PC-9 (cell line): ENCODE measurements at places on chromosomes 12 and 14.

- no peak for DNase-seq
Observed at GRCh38 chr12:82963956-82964355, 277.2 kb downstream of the TMTC2 start.

DNA sequence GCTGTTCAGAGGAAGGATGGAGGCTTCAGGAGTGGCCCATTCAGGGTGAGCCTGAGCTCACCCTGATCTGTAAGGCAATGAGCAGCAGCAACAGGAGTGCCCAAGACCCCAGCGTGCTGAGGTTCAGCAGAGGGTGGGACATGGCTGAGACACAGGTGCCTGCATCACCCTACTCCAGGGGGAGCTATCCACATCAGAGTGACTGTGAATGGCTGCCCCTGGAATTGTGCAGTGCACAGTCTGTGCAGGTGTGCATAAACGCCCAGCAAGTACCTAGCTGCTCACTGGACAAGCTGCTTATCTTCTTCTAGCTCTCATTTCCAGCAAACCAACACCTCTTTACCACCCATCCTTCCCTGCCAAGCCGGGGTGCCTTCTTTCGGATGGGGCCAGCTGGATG is 140.6 kb upstream of the PRMT8 start:
- no peak for DNase-seq

DNA sequence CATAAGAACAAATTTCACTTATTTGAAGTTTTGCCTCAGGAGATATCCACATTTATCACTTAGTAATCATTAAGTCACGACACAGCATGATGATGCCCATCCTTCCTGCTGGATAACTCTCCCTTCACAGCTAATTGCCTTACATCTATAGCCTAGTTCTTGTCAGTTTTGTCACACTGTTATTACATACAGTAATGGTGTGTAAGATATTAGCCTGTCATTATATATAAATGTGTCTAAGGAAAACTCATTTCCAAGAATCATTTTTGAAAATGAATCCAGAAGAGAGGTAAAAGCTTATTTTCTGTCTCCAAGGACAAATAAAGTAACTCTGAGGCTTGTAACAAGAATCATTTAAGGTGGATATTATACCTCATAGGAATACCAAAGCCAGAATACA is 193.2 kb upstream of the ARID2 start:
- no peak for DNase-seq

DNA sequence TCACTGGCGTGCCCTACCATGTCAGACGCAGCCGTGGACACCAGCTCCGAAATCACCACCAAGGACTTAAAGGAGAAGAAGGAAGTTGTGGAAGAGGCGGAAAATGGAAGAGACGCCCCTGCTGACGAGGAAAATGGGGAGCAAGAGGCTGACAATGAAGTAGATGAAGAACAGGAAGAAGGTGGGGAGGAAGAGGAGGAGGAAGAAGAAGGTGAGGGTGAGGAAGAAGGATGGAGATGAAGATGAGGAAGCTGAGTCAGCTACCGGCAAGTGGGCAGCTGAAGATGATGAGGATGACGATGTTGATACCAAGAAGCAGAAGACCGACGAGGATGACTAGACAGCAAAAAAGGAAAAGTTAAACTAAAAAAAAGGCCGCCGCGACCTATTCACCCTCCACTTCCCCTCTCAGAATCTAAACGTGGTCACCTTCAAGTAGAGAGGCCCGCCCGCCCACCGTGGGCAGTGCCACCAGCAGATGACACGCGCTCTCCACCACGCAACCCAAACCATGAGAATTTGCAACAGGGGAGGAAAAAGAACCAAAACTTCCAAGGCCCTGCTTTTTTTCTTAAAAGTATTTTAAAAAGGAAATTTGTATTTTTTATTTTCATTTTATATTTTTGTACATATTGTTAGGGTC is 13.2 kb downstream of the TRIP11 start:
- no peak for DNase-seq
